ENCODE measurements at places on chromosomes 2 and 18. TPM values are rescaled to one million over a fixed set of nuclear protein-coding genes. Genes with fewer than 3 reads are reported as not detected.

DNA sequence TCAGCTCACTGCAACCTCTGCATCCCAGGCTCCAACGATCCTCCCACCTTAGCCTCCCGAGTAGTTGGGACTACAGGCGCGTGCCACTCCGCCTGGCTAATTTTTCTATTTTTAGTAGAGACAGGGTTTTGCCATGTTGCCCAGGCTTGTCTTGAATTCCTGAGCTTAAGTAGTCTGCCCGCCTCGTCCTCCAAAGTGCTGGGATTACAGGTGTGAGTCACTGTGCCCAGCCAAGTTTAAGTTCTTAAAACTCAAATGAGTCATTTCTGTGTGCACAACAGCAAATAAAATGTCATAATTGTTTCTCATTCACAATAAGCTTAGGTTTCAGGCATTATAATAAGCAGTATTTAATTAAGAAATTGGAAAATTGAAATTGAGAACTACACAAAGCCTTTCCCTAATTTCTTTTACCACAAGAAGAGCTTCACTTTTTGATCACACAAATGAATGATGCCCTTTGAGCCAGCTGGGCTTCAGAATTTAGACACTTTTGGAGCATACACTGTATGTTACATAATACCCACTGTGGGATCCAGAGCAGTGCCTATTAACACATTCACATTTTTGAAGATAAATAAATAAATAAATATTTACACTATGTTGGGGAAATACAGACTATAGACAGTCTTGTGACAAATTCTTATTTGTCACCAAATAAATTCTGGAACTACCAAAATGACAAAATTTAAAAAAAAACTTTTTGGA, 8.6 kb upstream of the ME2 start:
- no peak for DNase-seq

GRCh38 chr2:137969418-137969765, 5.1 kb downstream of the HNMT start:
- no peak for DNase-seq

- DNase-seq, result no peak
Observed at GRCh38 chr2:201466050-201466675, 14.6 kb downstream of the STRADB start.

GRCh38 chr2:240460781-240461431, 25.4 kb downstream of the GPC1 start:
- DNase-seq, result peak; percentile 72

DNA sequence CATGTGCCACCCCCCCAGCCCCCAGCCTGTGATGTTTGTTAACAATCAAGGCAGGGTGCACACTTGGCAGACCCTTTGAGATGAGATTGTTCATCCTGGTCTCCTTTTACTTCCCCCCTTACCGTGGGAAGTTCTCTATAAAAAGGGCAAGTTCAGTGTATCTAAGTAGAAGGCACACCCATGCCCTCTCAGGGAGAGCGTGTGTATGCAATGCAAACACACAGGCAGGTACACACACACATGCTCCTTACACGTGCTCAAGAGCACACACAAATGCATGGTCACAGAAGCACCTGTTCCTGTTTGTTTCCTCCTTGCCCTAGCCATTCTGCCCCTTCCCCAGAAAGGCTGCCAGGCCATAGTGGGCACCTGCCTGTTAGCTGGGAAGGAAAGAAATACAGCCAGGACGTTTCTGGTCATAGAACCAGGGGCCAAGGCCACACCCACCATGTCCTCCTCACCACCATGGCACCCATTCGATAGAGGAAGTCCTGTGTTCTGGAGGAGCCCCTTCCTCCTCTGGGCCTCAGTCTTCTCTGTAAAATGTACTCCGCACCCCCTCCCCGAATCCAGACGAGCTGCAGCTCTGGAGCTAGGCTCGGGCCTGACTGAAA, 3.1 kb downstream of the ATOH8 start:
- DNase-seq, result no peak

CD8B2 gene
- 0.22 TPM for polyA plus RNA-seq

LIMS3 gene
- 0.70 TPM for polyA plus RNA-seq

- DNase-seq, result no peak
Observed at GRCh38 chr18:5653802-5654201, 110.0 kb upstream of the EPB41L3 start.

DNA sequence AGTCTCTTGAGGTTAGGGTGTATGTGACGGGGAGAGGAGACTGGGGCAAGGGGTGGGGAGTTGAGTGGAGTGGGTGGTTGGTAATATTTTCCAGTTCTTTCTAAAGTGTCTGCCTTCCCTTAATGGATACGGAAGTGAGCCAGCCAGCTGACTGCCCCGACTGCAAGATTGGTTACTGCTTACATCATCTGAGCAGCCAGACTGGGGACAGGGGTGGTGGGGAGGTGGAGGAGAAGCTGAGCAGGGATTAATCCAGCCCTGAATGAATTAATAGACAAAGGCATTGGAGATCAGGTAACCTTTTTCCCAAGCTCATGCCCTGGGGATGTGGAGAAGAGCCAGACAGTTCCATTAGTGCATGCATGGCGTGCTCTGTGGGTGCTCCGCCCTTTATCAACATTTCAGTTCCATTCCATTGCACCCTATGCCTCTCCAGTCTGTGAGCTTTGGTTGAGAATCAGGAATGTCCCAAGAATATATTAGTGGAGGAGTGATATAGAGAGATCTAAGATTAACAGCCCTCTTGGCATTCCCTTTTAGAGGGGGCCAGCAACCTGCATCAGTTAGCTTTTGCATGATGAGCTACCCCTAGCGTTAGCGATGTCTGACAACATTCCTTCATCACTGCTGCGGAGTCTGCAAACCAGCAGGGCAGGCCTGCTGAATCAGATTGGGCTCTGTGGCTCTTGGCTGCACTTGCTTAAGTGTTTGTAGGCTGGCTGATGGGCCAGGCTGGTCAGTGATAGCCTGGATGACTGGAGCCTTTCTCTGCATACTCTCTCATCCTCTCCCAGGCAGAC, 67.4 kb downstream of the TNP1 start:
- DNase-seq, result no peak

PFN4 gene
- 1.3 TPM for polyA plus RNA-seq

GRCh38 chr18:3427944-3428343, 22.0 kb upstream of the TGIF1 start:
- no peak for DNase-seq

- DNase-seq, result no peak
Observed at GRCh38 chr2:65175894-65176530, 46.1 kb upstream of the RAB1A start.

GRCh38 chr18:32922951-32923430, 150.2 kb upstream of the KLHL14 start:
- no peak for DNase-seq

DNA sequence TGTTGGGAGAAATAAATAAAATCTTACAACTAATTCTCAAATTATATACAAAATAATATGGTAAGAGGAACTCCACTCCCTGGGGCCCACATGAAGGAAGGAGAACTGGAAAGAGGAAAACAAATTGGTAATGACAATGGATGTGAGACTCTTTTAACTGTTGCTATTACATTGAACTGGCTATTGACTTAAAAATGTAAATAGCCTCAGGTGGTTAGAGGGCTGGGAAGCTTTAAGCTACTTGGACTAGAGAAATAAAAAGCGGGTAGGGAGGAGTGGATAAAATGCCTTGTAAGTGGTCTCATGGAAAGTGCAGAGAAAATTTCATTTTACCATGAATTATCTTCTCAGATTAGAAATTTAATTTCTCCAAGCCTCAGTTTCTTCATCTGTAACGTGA, 64.1 kb downstream of the KCNJ3 start:
- no peak for DNase-seq

UGT1A9 gene
- not detected for polyA plus RNA-seq

DNA sequence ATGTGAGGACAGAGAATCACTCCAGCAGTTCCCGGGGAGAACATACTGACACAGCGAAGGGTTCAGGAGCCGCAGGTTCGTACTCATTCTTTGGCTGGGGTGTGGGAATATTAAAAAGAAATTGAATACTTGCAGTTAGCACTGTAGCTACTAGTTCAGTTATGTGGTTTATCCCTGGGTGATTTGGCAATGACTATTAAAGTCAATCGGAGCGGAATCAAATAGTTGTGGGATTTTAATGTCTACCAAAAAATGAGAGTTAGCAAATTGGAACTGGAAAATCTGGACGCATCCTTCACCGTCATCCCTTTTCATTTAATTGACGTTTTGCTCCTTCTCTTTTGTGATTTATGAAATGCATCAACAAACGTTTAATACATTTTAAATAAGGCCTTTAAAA, 50.8 kb downstream of the GBX2 start:
- no peak for DNase-seq

DNA sequence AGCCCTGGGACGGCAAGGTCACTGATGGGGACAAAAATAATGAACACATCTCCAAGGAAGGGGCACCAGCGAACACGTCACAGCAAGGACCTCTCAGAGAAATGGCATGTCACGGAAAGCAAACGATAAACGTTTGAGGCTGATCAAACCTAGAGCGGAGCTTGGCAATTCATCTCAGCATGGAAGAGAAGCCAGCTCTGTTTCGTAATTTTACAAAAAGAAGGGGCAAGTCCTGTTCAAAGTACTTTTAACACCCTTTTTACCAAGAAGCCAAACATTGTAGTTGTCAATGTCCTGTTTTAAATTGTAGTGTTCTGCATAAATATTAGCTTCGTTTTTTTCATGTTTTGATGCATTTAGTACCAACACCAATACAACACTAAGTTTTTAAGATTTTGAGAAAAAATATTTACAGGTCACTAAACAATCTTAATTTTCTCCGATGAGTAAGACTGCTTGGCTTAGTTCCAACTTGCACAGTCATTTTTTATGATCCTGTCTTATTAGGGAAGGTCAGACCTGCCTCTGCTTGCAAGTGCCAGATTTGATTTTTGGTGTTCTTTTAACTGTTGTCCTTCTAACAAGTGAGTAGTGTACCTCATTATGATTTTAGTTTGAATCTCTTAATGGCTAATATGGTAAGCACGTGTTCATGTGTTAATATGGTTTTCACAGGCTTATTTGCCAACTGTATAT, 818.5 kb upstream of the SALL3 start:
- DNase-seq, result no peak

UGT1A3 gene
- not detected for polyA plus RNA-seq

TRIM43 gene
- not detected for polyA plus RNA-seq

UGT1A10 gene
- 0.03 TPM for polyA plus RNA-seq

SERPINB7 gene
- polyA plus RNA-seq, result not detected

- DNase-seq, result no peak
Observed at GRCh38 chr2:223051693-223052289, at the start of gene KCNE4. TSS of gene KCNE4 (plus strand) at chr2:223052190. CDS start at chr2:223052831, 641 bp downstream.

DNA sequence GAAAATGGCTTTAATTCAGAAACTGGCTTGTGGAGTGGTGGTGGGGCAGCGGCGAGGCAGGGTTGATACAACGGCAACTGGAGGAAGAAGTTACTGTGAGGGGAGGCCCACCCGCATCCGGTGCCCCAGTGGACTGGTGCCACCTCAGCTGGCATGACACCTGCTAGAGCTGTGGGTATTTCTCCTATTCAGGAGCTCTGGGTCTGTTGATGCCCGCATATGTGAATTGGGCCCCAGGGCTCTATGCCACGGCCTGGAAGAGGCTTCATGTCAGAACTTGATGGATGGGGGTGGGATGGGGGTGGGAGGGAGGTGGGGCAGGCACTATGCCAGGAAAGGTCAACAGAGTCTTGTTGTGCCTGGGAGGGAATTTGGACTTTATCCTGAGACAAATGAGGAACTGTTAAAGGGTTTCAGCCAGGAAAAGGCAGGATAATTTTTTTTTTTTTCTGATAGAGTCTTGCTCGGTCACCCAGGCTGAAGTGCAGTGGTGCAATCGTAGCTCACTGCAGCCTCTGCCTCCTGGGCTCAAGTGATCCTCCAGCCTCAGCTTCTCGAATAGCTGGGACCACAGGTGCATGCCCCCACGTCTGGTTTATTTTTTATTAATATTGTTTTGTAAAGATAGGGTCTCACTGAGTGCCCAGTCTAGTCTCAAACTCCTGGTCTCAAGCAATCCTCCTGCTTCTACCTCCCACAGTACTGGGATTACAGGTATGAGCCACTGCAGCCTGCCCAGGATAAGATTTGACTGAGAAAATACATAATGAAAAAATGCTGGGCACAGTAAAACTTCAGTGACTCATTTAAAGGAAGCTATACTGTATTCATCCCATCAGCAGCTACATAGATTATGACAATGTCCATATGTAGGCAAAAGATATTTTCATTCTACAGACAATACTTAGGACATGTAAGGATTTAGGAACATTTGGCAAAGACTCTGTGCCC, 52.6 kb downstream of the SH2D6 start:
- peak; percentile 82 for DNase-seq

- no peak for DNase-seq
Observed at GRCh38 chr2:1837022-1837421, 92.7 kb upstream of the PXDN start.

GRCh38 chr2:174024524-174025270, 59.5 kb upstream of the SP3 start:
- DNase-seq, result no peak

DNA sequence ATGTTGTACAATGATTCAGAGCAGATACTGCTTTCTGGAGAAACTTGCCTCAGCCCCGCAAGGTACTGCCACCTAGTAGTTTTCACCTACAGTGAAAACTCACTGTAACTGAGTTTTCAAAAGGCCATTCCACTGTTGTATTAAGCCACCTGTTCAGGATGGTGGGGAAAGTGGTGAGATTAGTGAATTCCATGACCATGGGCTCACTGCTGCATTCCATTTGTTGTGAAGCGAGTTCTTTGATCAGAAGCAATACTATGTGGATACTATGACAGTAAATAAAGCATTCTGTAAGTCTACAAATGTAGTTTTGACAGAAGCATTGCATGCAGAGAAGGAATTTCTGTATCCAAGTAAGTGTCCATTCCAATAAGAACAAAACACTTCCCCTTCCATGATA, 113.6 kb downstream of the LAMA3 start:
- no peak for DNase-seq

DNA sequence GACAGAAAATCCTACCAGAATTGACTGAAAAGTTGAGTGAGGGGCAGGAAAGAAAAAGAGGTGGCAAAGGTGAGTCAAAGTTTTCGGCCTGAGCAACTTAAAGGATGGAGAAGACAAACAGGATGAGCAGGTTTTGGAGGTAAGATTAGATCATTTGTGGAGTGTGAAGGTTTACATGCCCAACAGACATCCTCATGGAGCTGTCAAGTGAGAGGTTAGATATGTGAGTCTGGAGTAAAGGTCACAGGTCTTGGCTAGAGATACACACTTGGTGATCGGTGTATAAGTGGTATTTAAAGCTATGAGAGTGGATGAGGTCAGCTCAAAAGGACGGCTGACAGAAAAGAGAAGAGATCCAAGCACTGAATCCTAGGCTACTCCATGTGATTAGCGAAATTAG, 11.1 kb upstream of the MYL12A start:
- no peak for DNase-seq

CD8B gene
- 9.8 TPM for polyA plus RNA-seq

- no peak for DNase-seq
Observed at GRCh38 chr2:195838002-195838401, 181.0 kb downstream of the SLC39A10 start.

TFPI gene
- polyA plus RNA-seq, result 18.4 TPM

Measured in spleen (tissue), 13 donors.